ENCODE measurements at places on chromosomes 5 and 9.

DNA sequence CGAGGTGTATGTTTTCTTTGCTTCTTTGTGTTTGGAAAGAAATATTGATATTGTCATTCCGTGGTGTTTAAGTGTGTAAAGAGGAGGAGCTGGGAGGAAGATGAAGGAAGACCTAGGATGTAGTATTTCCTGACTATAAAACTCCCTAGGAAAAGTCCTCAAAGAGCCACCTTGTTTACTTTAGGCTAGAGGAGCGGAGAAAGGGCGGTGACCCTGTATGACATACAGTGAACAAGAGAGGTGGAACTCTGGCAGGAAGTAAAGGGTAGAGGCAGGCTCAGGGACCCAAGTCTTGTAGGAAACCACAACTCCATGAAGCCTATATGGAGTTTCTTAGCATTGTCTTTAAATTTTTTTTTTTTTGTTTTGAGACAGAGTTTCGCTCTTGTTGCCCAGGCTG is 303.9 kb downstream of the DOCK8 start:
- DNase-seq: no peak

DNA sequence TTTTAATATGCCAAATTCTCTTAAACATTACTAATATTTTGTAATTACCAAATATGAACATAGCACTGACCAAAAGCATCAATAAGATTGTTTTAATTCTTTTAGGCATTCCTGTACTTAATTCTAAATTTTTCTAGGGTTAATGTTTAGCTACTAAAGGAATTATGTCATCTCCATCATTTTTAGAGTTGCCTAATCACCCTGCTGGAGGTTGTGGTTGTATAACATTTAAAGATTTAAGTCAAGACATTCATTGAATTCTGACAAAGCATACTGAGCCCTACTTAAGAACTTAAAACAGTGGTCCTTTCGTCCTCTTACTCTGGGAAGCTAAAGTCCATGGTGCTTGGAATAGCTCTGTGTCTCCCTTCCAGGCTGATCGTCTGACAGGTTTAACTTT is 28.1 kb upstream of the DAB2 start:
- DNase-seq: no peak

DNA sequence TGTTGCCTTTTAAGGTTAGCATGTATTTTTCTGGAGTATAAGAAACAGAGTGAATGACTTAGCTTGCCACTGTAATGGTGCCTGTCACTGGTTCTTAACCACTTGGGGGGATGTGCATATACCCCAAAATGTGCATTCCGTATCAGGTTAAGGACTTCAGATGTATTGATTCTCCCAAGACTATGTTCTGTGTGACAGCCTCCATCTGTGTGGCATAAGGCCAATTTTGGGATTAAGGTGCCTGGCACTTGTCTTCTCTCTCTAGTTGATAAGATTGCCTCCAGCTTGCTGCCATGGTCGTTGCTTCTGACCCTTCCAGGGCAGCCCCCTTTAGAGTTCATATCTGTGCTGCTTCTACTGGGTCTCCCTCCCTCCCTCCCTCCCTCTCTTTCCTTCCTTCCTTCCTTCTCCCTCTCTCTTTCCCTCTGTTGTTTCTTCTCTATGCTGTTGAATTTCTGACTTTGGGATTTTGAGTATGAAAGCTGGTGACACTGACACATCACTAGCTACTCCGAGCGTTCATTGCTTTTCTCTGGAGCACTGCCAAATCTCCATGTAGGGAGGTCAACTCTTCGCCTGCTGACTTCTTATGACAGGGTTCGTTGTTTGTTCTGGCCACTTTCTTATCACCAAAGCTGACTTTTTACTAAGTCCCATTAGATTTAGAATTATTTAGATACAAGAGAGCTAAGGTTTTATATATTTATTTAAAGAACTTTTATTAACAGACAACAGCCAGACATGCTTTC is 31.0 kb downstream of the TNFAIP8 start:
- DNase-seq: no peak

- no peak for DNase-seq
These were observed 21.5 kb downstream of the TNFSF8 start for GRCh38 chr9:114908805-114909448.

DNA sequence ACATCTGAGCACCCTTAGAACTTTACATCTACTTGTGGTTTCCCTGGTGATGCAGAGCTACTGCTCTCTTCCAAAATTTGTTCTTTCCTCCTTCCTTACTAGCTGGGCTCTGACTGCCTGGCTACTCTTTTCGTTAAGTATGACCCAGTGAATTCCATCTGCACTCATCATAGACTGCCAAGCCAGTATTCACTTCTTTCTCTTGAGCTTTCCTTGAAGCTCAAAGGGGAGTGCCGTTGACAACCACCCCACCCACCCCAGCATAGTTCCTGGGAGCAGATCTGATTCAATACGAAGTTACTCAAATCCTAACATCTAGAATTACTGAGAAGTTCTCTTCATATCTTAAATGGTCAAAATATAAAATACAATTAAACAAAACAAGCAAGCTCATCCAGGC is 190.5 kb downstream of the ADAMTS12 start:
- no peak for DNase-seq

- DNase-seq: no peak
These were observed 123.3 kb upstream of the TBC1D2 start for GRCh38 chr9:98378794-98379193.

- DNase-seq: no peak
These were observed 210.2 kb upstream of the ACTBL2 start for GRCh38 chr5:57692582-57693487.

GRCh38 chr5:93057311-93057710 is 523.7 kb downstream of the NR2F1-AS1 start:
- DNase-seq: no peak

DNA sequence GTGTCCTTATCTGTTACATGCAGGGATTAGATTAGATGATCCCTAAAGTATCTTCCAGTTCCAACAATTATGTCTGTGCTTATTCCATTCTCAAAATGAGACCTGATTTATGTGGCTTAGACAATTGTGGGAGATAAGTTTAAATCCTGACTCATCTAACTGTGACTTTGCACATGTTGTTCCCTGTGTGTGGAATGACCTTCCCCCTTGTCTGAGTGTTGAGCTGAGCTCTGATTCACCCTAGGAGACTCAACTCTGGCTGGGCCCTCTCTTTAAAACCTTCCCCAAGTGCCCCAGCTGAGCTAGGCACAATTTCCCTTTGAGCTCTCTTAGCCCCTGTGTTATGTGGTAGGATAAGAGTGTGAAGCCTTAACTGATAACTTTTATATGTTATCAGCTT is 118.9 kb upstream of the ELL2 start:
- DNase-seq: no peak

- no peak for DNase-seq
These were observed 52.8 kb upstream of the XPA start for GRCh38 chr9:97749928-97750327.

DNA sequence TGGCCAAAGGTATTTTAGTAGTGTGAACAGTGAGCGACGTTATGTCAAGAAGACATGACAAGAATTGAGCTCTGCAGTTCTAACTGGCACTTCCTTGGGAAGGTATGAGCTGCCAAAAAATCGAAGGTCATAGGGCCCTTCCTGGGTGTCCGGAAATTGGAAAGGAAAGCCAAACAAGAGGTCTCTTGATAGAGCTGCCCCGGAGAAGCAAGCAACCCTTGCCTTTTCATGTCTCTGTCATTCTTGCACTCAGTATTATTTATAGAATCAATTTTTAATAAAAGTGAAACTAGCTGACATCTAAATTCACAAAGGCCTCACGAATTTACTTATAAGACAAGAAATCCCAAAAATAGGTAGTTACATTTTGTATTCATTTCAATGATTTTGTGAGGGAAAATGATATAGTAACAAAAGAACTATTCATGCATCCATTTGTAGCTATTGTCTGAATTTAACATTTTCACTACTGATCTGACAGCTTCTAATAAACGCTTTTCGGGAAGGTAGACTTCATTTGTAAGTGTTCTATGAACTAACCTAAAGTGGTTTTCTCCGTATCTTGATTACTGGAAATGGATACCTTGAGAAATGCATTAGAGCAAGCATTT is 113.8 kb upstream of the VCAN start:
- DNase-seq: no peak

GRCh38 chr5:91189480-91190313 is 193.4 kb downstream of the ARRDC3 start:
- no peak for DNase-seq

GRCh38 chr5:132473019-132473531 is 17.5 kb downstream of the IRF1 start:
- DNase-seq: peak; percentile 65

GRCh38 chr5:59390074-59390659 is 503.4 kb downstream of the PDE4D start:
- DNase-seq: no peak

- DNase-seq: no peak
These were observed 202.4 kb downstream of the SLIT3 start for GRCh38 chr5:169098331-169099121.

GRCh38 chr9:116605904-116606341 is 81.2 kb upstream of the TRIM32 start:
- no peak for DNase-seq

- DNase-seq: no peak
These were observed 141.1 kb downstream of the ENTREP1 start for GRCh38 chr9:69466151-69466550.

GRCh38 chr9:113715086-113715485 is 161.0 kb upstream of the ZNF618 start:
- no peak for DNase-seq

GRCh38 chr5:16384804-16385203 is 80.8 kb downstream of the ZNF622 start:
- no peak for DNase-seq

DNA sequence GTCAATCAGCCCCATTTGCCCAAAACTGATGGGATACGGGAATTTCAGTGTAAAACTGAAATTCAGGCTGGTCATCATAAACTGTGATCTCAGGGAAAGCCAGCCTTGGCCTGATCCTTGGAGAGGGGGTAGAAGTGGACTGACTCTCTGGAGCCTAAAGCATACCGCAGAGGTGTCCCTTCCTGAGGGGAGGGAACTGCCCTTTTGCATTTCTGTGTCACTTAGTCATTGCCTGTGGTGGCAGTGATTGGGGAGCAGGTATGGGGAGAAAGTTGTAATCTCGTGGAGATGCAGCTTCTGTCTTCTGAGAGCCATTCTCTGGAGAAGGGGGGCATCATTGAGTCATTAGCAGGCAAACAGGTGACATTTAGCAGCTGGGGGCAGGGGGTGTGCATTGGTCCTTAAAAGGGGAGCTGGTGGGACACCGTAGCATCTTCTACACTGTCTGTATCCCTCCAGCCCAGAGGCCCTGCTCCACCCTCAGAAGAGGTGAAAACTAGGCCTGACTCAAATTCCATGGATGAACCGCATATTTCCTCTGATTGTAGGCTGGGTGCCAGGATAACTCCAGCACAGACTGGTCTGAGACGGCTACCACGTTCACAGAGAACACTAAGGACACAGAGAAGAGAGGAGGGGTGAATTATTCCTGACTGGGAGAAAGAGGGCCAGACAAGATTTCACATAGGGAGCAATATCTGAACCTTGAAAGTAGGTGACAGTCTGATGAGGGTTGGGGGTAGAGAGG is 143.3 kb downstream of the SEC61B start:
- no peak for DNase-seq

- DNase-seq: no peak
These were observed 190.9 kb downstream of the HINT1 start for GRCh38 chr5:130974021-130974683.

DNA sequence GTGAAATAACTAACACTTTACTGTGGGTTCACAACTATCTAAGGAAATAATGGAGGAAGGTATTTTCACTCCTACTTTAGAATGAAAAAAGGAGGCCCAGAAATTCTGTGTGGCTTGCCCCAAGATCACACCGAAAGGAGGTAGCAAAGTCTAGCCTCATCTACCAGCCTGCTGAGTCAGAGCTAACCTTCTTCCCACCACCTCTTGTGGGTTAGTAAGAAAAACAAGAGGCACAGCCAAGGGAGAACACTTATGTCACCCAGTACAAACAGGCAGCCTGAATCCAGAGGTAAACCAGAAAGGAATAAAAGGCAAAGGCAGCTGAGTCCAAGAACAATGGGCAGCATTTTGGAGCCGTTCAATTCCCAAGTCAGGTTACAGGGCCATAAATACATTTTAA is 91.9 kb upstream of the RASEF start:
- no peak for DNase-seq

DNA sequence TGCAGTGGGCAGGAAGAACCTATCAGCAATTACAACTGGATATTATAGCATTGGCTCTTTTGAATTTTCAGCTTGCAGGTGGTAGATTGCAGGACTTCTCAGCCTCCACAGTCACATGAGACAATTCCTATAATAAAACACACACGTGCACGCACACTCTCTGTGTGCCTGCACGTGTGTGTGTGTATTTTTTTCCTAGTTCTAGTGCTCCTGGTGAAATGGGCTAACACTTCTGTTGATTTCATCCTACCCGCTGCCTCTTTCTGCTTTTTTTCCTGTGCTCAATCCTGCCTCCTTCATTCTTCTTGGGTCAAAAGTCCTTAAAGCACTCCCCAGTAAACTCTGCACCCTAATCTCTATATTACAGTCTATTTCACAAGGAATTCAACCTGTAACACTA is 320.1 kb downstream of the OSTF1 start:
- no peak for DNase-seq

DNA sequence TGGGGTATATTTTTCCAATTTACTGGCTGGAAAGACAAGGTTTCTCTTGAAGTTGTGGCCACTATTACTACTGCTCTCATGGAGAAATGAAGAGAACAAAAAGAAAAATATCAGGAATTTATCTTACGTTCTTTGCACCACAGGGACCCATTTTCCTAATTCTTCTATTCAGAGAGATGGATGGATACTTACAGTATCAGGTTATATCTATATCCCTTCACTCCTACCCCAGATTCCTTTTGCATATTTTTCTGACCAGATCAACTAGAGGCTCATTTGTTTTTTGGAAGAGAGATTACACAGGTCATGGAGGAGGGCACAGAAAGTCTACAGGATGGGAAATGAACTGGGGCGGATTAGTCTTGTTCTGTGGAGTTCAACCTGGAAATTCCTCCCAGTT is 277.2 kb upstream of the VLDLR start:
- DNase-seq: no peak

DNA sequence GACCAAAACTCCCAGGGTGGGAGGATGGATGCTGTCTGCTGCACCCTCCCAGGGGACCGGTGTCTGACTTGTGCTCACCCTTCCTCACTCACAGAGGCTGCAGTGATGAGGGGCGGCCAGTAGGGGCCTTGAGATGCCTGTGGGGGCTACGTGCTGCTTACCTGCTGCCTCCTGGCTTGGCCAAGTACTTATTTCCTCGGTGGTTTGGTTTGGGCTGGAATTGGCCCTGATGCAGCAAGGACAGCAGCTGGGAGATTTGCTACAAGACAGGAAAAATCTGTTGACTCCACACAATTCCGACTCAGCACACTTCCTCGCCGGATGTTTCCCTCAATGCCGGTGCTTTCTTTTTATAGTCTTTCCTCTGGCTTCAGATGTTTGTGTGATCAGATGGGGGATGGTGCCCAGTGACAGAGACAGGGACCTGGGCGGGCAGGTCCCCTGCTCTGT is 6.6 kb downstream of the PCDH12 start:
- no peak for DNase-seq

DNA sequence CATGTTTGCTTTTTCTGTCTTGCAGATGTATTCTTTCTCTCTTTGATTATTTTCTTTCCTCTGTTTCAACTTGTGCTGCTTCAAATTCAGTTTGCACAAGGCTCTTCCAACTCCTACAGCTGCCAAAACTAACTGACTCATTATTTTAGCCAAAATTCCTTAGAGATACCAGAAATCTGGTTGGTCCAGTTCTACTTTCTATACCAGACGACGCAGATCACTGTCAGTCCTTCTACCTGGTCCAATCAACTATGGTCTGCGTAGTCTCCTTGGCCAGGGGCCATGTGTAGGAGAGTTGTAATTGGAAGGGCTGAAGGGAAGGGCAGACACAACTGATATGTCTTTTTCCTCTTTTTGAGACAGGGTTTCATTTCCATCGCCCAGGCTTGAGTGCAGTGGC is 51.9 kb upstream of the JAK2 start:
- DNase-seq: no peak

GRCh38 chr5:152505442-152506042 is 100.5 kb upstream of the NMUR2 start:
- peak; percentile 7 for DNase-seq
